ENCODE measurements at places on chromosomes 16 and 17.

DNA sequence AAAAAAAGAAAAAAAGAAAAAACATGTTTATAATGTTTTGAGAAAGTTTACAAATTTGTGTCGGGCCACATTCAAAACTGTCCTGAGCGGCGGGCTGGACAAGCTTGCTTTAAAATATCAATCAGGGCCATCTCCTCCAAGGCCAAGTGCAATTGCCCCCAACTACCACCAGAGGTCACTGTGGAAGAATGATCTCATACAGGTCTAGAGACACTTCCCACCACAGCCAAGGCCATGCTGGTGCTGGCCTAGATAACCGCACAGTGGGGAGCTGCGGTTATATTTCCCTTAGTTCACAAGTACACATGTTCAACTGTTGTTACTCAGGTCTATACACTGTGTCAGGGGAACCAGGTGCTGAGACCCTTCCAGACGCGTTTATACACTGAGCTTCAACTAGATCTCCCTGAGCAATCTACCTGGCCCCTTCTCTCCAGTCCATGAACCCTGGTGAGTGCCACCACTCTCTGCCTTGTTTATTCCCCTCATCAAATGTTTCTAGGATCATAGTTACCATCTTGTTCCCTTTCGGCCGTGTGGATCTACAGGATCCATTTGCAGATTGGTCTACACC, 83.8 kb upstream of the CCL2 start:
- DNase-seq: peak; percentile 30

- no peak for DNase-seq
Measured at GRCh38 chr16:22029632-22030031, 21.7 kb downstream of the MOSMO start.

- no peak for DNase-seq
Measured at GRCh38 chr16:48342591-48342990, 42.6 kb downstream of the SIAH1 start.

DNA sequence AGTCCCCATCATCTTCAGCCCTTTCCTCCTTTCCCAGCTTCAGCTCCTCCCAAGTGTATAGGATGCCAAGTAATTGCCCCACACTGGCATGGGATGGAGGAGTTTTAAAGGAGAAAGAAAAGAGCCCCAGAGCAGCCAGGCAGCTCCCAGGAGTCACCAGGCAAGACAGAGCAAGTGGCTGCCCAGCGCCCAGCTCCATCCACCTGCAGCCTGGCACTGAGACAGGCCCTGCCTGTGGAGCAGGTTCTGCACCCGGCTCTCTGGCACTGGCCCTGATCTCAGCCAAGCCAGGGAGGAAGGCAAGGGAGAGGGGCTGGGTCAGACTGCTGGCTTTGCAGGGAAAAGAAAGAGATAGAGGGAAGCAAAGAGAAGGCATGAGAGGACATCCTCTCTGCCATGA, 21.7 kb downstream of the FOXN1 start:
- DNase-seq: no peak

GRCh38 chr16:55149622-55150021, 174.4 kb upstream of the IRX6 start:
- no peak for DNase-seq

DNA sequence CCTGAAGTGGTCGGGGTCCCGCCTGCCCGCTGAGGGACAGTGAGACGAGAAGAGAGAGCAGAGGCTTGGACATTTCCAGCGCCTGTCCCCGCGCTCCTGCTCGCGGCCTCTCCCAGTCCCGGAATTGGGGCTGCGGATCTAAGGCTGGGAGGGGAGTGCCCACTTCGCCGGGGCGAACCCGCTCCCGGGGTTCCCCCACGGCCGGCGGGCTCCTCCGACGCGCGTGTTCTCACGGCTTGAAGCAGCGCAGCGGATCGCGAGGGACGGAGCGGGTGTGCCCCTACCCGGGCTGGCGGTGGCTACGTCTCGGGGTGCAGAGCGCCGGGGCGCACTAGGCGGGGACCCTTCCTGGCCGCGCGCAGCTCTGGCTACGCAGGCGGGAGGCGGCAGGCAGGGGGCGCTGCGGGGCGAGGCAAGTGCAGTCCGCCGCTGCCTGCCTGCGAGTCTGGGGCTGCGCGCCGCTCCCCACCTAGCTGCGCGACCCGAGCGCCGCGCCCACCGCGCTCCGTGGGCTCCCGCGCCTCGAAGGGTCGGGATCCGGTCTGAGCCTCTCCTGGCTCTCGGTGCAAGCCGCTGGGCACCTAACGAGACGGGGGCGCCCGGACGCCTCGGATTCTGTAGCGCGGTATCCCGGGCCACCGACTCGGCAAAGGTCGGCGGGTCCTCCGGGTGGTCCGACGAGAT, 1.2 kb downstream of the NGFR start:
- DNase-seq: peak; percentile 65

- no peak for DNase-seq
Measured at GRCh38 chr17:31318298-31318801, 3.1 kb downstream of the EVI2A start.

DNA sequence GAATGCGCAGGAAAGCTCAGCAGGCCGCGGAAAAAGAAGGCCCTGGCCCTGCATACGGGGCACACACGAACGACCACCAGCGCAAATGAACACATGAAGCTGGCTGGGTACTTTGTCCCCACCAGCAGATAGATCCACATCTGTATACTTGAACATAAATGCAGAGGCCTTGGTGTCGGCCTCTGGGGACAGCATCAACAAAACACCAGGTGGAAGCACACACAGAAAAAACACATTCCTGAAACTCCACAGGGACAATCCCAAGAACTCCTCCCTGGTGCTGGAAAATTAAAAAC, 606 bp upstream of the ZBTB4 start:
- DNase-seq: no peak

- no peak for DNase-seq
Measured at GRCh38 chr16:77386831-77387814, 47.7 kb downstream of the ADAMTS18 start.

GRCh38 chr17:51869387-51869786, 289.1 kb downstream of the CA10 start:
- no peak for DNase-seq

DNA sequence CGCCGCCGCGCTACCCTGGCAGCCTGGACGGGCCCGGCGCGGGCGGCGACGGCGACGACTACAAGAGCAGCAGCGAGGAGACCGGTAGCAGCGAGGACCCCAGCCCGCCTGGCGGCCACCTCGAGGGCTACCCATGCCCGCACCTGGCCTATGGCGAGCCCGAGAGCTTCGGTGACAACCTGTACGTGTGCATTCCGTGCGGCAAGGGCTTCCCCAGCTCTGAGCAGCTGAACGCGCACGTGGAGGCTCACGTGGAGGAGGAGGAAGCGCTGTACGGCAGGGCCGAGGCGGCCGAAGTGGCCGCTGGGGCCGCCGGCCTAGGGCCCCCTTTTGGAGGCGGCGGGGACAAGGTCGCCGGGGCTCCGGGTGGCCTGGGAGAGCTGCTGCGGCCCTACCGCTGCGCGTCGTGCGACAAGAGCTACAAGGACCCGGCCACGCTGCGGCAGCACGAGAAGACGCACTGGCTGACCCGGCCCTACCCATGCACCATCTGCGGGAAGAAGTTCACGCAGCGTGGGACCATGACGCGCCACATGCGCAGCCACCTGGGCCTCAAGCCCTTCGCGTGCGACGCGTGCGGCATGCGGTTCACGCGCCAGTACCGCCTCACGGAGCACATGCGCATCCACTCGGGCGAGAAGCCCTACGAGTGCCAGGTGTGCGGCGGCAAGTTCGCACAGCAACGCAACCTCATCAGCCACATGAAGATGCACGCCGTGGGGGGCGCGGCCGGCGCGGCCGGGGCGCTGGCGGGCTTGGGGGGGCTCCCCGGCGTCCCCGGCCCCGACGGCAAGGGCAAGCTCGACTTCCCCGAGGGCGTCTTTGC, 3.1 kb downstream of the HIC1 start:
- no peak for DNase-seq

Measured in GM18507 (cell line).